Activated T-helper 1 cell treated with anti-CD3 and anti-CD28 coated beads, Interleukin-2, amount 50 U/mL, for 16 hours (primary cell): ENCODE measurements at places on chromosomes 1 and 21.

GRCh38 chr1:185267701-185268100 is 49.3 kb downstream of the IVNS1ABP start:
- no peak for DNase-seq

DNA sequence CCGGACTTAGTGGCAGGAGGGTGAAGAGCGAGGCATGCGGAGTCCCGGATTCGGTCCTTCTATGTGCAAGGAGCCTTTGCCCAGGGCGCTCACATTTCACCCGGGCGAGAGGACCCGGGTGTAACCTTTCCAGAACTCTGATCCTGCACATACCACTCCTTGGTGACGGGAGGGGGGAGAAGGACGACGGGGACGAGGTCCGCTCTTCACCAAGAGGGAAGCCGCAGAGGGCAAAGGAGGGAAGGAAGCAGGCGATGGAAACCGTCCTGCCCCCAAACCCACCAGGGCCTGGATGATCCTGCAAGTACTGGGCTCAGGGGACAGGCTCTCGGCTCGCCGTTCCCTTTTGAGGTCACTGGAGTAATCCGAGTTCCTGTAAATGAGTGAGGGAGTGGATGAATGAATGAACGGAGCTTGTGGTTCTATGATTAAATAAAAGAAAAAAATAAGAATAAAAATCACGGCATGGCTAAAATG is 993 bp downstream of the SYPL2 start:
- DNase-seq: no peak

- no peak for DNase-seq
These were observed 193.8 kb upstream of the EDN2 start for GRCh38 chr1:41678111-41678878.

- DNase-seq: no peak
These were observed 77.0 kb downstream of the SKI start for GRCh38 chr1:2304921-2305681.

- DNase-seq: no peak
These were observed 48.3 kb upstream of the LAMC2 start for GRCh38 chr1:183137782-183138181.

DNA sequence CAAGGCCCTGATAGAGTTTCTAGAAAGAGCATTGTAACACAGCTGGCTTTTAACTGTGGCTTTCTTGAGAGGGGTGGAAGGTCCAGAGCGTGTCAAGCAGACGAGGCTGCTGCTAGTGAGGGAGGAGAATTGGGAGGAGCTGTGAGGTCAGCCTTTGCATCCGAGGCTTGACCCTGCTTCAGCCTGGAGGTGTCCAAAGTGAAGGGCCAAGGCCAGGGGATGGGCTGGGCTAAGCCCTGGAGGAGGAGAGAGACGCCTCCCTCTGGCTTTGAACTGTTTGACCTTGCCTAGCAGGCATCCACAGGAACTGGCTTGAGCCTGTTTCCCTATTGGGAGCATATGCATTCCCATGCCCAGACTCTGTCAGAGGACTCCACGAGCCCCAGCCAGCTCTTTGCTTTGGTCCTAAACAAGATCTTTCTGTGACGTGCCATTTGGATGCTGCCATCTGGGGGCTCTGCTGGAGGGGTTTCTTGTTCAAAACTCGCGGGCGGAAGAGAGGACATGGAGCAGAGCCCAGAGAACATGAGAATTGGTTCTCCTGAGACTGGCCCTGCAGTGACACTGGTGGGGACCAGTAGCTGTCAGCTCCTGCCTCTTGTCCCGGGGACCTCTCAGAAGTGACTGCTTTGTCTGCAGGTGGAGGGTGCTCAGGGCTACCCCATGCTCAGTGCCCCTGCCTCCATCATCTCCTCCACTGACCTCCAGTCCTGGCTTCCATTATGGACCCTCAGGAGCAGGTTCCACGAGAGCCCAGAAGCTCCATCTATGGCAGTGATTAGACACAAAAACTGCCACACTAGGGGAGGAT is 5.5 kb downstream of the ACTRT2 start:
- DNase-seq: no peak

- no peak for DNase-seq
These were observed 23.6 kb downstream of the SLC37A1 start for GRCh38 chr21:42537106-42537742.

DNA sequence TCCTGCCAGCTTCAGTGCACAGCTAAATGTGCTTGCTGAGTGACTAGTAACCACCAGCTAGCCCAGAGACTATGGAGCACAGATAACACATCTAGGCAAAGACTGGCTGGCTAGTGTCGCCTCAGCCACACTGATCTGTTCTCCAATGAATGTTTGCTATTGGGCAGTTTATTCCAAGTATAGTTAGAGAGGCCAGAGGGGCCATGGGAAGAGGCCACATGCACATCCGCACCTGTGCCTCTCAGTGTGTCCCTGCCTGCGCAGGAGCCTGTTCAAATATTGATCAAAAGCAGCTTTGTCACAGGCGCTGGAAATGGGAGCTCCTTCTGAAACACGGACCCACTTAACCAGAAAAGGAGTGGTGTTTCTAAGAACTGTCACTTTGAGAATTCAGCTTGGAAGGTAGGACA is 51.3 kb upstream of the ATP1A1 start:
- DNase-seq: no peak

DNA sequence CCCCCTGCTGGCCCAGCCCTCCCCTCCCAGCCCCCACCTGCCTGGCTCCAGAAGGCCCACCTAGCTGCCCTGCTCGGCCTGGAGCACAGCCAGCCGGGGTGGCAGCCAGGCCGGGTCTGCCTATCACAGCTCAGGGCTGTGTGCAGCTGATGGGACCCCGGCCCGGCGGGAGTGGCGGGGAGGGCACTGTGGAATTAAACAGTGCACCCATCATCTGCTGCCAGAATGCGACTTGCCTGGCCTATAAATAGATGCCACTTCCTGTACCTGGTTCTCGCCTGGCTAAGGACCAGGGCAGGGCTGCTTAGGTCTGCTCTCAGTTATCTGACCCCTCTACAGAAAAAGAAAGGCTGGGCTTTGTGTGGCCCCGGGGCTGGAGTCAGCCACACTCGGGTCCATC is 98.2 kb upstream of the VAMP3 start:
- DNase-seq: no peak
